ENCODE measurements at places on chromosomes 6 and 20.

DNA sequence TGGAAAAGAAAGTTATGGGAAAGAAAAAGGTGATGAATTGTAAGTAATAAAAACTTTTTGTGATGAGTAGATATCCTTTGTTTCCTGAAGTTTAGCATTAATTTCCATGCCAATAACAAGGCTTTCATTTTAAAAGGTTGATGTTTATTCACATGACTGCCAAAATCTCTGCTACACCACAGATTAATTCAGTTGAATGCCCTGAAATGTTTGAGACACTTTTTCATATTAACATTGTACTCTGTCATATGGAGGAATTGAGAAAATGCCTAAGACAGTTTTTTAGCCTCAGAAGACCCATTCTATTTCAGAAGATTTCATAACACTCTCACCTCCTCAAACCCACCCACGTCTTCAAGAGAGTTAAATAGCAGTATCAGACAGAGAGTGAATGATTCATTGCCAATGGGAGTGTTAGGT lies 115.5 kb downstream of the ADGRG6 start:
- DNase-seq: no peak

GRCh38 chr6:25997921-25998320 lies 35.3 kb downstream of the TRIM38 start:
- DNase-seq: no peak

DNA sequence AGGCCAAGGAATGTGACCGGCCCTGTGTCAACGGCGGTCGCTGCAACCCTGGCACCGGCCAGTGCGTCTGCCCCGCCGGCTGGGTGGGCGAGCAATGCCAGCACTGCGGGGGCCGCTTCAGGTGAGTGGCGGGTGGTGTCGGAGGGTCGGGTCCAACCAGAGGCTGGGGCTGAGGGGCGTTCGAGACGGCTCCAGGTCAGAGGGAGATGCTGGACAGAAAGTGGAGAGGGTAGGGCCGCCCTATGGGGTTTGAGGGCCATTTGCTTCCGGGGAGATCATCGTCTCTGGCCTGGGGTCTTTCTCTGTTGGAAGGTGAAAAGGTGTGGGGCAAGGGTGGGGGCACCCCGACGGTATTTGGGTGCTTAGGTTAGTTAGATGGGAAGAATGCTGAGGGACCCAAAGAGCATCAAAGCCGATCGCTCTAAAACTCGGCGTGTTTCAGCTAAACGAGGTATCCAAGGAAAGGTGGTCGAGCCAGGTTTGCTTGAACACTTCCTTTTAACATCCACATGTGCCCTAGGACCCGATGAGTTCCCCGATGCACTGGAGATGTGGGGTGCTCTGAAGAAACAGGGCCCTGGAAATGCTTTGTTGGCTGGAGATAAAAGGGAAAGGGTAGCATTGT lies 691 bp downstream of the ATRN start:
- DNase-seq: no peak

GRCh38 chr6:145169726-145170224 lies 565.5 kb downstream of the EPM2A start:
- no peak for DNase-seq

- DNase-seq: no peak
These were observed 160.3 kb downstream of the KIF16B start for GRCh38 chr20:16412906-16413305.

DNA sequence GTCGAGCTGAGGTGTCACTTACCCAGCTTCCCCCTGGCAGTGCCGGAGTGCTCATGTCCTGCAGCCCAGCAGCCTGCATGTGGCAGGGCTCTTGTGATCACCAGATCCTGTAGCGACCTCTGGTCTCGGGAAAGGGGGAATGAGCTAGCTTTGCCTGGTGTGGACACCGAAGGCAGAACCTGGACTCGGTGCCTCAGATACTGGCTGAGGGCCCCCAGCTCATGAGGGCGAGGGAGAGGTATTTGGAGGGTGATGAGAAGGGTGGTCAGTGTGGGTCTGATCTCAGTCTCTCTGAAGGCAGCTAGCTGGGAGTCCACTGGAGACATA lies 26.3 kb downstream of the SUN5 start:
- no peak for DNase-seq

GRCh38 chr6:167952512-167952859 lies 45.0 kb upstream of the KIF25 start:
- DNase-seq: no peak

DNA sequence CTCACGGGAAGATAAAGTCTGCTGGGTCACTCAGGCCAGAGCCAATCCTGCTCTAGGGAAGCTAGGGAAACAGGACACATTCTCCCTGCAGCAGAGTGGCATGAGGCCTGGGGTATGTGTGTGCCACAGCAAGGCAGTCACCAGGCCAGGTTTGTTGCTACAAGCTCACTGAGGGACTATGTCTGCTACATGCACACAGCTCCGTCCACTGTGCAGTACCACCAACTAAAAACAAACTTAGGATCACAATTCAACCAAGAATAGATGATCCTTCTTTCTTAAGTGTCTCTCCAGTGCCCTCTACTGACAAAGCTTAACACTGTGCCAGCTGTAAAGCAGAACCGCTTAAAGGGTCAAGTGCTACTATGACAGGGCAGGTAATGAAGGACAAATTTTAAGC lies 192.5 kb downstream of the PTPRK start:
- DNase-seq: peak; percentile 23

GRCh38 chr20:44601801-44602204 lies 19.4 kb downstream of the PKIG start:
- no peak for DNase-seq

DNA sequence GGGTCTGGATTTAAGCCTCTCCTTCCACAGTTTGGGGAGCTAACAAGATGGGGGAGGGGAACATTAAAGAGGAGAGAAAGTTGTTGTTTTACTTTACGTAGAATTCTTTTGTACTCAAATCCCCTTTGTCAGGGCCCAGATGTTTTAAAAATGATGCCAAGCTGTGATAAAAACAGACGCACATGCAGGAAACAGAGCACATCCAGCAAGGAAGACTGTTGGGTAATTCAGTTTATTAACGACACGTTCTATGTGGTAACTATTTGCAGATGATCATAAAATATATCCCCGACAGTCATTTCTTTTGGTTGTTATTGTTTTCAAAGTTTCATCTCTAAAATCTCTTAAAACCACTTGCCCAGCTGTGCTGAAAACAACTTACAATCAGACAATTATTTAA lies 307.0 kb upstream of the PRDM1 start:
- no peak for DNase-seq

- DNase-seq: no peak
These were observed 219.1 kb upstream of the STXBP5 start for GRCh38 chr6:146985111-146985510.
